ENCODE measurements at places on chromosomes 5 and 9.

GRCh38 chr5:102668220-102668932 lies 86.7 kb upstream of the PAM start:
- DNase-seq = peak; percentile 81

DNA sequence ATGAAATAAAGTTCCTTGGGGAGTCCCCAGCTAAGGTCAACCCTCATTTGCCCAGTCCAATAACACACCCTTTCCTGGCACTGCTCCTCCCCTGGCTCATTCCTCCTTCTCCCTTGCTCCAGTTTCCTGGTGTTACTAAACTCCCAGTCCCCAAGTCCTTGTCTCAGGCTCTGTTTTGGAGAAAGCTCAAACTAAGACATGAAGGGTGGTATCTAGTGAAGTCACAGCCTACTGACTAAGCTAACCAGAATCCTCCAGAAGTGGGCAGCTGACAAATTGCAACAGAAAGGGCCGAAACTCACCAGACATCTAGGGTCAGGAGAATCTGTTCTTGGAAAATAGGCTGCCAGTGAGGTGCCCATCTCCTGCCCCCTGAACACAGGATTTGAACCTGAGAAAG lies 118.7 kb upstream of the NEK6 start:
- no peak for DNase-seq

DNA sequence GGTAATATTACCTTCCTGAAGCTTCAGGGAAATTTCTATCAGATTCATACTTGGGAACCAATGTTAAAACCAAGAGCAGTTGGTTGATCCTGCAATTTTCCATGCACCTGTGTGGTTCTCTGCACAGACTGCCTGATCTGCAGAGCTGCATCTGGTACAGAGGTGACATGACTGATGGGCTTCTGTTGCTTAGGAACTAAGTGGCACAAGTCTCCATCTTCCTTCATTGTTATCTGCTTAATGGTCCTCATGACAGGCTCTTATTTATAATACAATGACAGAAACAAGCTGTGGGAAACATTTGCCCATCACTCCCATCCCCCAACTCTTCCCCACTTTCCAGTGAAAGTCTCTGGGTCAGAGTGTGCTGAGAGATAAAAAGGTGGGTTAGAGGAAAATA lies 799.1 kb downstream of the TAF11L14 start:
- no peak for DNase-seq

DNA sequence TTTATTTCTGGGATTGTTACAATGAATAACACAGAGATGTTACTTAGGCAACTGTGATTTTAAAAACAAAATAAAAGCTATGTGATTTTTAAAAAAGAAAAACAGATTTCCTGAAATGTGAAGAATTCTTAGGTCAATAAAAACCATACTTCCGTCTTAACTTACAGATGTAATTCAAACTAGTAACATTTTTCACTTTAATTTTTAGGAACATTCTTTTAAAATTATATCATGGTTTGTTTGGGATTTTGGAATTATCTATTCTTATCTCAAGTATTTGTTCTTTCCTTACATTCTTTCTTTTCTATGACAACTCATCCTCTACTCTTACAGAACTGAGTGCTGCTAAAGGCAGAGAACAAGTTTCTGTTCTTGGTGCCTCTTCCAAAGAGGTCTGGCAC lies 159.5 kb downstream of the RAPGEF6 start:
- DNase-seq = no peak

GRCh38 chr9:13033959-13034693 lies 245.4 kb downstream of the MPDZ start:
- DNase-seq = peak; percentile 47

GRCh38 chr5:10064546-10065195 lies 185.0 kb downstream of the ATPSCKMT start:
- no peak for DNase-seq

DNA sequence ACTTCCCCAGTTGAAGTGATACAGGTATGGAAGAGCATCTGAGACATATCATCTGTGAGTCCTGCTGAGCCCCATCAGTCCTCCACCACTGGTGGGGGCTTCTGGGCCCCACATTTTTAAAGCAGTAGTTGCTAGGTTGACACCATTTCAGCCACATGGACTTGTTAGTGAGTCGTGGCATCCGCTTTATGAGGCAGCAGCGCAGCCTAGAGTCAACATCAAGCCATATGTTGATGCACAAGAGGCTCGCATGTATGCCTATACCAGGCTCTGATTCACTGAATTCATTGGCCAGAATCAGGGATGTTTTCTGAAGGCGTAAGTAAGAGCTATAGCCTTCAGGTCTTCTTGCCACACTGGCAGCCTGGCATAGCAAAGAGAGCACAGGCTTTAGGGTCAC lies 26.8 kb downstream of the ZNF346 start:
- DNase-seq = no peak

GRCh38 chr9:13017260-13017659 lies 242.4 kb downstream of the LURAP1L start:
- no peak for DNase-seq

- DNase-seq = no peak
Observed at GRCh38 chr9:32550150-32550561, 2.0 kb upstream of the SMIM27 start.

Measured in DMS153 (cell line).